ENCODE measurements at places on chromosomes 3 and 15. TPM values are rescaled to one million over a fixed set of nuclear protein-coding genes. Genes with fewer than 3 reads are reported as not detected.

DNA sequence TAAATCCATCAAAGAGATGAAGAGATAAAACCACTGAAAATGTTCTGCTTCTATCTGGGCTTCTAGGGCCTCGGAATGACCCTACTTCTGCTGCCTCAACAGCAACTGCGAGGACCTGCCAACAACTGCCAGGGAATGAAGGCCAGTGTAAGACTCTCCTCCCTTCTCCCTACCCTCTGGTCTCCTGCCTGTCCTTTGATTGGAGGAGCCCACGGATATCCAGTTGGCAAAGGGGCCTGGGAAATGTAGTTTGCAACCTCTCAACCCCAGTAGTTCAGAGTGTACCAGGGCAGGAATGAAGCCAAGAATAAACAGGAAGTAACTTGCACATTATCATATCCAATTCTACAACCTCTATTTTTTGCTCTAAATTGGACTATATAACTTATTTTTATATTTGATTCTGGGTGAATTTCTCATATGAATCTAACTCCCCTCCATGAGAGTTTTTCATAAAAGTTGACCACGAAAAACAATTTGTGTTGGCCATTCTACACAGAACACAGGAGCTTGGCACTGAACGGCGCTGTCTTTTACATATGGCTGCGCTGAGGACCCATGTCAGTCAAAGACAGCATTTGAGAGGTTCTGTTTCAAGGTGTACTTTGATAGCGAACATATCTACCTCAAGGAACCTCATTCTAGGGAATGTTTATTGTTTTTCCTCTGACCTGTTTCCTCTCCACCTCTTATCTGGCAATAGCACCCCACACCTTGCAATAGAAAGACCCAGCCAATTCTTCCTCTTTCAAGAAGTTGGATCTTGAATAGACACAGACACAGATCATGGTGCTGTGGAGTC is 91.1 kb upstream of the RNF7 start:
- peak; percentile 40 for DNase-seq
- no peaks in the 10 kb centered on the region for H3K4me1 ChIP-seq
- no peaks in the 10 kb centered on the region for H3K27me3 ChIP-seq
- H3K27ac ChIP-seq: no peak overlapping the region

GRCh38 chr3:171054921-171055320 is 28.4 kb upstream of the SLC2A2 start:
- H3K4me3 ChIP-seq: peak overlapping the region; percentile 26
- peaks cover 43% of the 10 kb centered on the region for H3K4me1 ChIP-seq
- no peaks in the 10 kb centered on the region for H3K27me3 ChIP-seq
- no peaks in the 10 kb centered on the region for H3K36me3 ChIP-seq

DNA sequence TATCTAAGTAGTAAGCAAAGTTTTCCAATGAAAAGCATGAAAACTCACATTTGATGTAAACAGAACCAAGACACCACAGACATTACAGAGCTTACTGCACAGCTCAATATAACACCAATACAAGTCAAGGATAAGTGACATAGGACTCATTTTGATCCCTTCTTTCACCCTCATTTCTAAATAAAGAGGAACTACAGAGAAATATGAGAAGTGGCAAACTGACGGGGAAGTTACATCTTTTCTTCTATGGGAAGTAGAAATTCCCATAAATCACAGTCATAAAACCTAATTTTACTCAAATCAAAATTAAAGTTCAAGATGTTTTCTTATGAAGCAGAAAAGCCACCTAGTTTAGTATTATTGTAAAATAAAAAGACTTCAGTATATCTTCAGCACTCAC is 3.8 kb downstream of the ATG3 start:
- no peak for DNase-seq
- H3K4me1 ChIP-seq: peaks cover 18% of the 10 kb centered on the region
- no peaks in the 10 kb centered on the region for H3K27me3 ChIP-seq

DNA sequence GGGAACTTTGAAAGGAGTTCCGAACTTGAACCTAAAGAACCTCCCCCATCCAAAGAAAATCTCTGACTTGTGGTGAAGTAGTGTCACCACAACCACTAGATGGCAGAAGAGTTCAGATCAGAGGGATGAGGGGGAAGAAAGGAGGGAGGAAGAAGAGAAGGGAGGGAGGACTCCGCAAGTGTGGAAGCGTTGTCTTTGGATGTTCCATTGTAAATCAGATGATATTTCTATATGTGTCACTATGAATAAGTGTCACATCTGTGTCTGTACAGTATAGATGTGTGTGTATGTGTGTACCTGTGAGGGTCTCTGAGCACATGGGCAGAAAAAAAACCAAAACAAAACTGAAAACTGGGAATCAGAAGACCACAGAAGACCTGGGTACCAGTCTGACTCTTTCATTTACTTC is 16.9 kb downstream of the SLC24A1 start:
- 0 out of 2 replicates have a peak, but pooled peaks cover 6% of the 10 kb centered on the region for H3K4me1 ChIP-seq
- DNase-seq: peak; percentile 19
- H3K4me3 ChIP-seq: no peak overlapping the region
- H3K36me3 ChIP-seq: no peaks in the 10 kb centered on the region
- no peak overlapping the region for H3K27ac ChIP-seq
- H3K27me3 ChIP-seq: no peaks in the 10 kb centered on the region

GRCh38 chr3:129614927-129615363 is 8.5 kb upstream of the PLXND1 start:
- no peaks in the 10 kb centered on the region for H3K36me3 ChIP-seq
- no peak overlapping the region for H3K27ac ChIP-seq
- no peaks in the 10 kb centered on the region for H3K27me3 ChIP-seq
- no peaks in the 10 kb centered on the region for H3K4me1 ChIP-seq
- DNase-seq: no peak

DNA sequence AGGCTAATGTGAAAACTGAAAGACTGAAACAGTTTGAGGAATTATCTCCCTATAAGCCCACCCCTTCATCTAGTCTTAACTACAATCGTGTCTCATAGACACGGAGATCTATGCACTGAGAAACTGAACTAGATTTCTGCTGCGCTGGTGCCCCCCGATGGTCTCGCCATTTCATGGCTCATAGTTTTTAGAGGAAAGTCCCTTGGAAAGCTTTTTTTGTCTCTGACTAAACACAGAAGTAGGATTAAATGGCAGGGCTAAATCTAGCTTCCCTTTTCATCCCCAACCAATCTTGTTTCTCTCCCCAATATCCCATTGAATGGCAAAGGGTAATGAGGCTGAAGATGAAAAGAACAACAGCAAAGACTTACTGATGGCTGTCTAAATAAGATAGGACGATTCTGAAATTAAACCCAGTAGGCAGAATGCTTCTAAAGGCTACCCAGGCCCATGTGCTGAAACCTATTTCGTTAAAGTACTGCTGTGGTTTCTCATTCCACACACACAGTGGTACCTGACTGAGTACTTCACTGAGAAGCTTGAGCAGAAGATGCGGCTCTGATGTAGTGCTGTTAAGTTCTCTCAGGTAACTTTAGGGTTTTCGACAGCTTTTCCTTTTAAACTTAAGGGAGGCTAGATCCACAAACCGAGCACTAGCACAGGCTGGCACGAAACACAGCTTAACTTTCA is 142.7 kb downstream of the GADL1 start:
- no peak overlapping the region for H3K27ac ChIP-seq
- H3K4me1 ChIP-seq: peaks cover 8% of the 10 kb centered on the region
- H3K27me3 ChIP-seq: no peaks in the 10 kb centered on the region
- no peak overlapping the region for H3K4me3 ChIP-seq
- H3K36me3 ChIP-seq: no peaks in the 10 kb centered on the region

DNA sequence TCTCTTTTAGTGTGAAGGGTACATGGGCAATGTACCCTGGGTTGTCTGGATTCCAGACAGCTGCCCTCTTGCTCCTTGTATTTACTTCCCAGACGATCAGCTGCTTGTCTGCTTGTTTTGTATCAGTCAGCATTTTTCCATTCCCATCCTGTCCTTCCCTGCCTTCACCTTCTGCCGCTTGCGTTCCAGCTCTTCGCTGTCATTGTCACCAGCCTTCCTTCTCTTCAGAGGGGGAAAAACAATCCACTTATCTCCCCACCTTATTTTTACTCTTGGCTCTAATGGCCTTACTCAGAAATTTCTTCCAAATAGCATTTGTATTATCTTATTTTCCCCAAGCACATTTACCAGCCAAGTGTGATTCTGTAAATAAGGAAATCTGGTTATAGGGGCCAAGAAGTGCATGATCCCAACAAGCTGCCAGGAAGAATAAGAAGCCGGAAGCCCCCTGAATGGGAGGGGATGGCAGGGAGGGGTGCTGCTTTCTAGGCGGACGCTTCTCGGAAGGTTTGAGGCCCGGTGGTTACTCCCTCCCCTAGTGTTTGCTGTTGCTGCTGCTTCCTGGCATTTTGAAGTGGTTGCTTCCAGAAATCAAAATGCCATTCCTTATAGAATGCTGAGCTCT is 497.6 kb downstream of the NTRK3 start:
- no peaks in the 10 kb centered on the region for H3K4me1 ChIP-seq
- H3K36me3 ChIP-seq: no peaks in the 10 kb centered on the region
- H3K4me3 ChIP-seq: no peak overlapping the region
- no peak for DNase-seq
- no peaks in the 10 kb centered on the region for H3K27me3 ChIP-seq

DNA sequence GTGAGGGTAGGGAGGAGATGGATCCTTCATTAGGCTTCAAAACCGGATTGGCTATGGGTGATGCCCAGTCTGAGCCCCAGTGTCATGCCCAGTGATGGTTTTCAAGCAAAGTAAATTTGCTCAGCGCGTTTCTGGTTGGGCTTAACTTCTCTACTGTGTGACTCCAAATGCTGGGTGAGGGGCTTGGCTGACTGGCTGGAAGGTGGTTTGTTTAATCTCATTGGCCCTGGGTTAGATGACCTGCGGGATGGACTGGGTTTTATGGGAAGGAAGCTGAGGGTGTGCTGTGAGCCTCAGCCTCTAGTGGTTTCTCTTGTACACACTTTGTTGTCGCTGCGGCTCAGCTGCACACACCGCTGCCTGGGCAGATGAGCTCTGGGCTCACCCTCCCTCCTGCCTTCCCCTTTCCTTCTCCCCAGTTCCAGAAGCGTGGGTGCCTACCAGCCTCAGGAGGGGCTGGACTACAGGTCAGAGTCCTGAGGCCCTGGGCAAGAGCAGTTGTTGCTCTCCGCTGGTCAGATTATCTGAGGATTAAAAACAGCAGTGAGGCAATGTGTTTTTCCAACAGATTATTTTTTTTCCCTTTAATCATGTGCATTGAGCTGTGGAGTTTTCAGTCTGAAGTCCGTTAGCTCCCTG is 18.6 kb downstream of the PDIA5 start:
- no peak for DNase-seq
- H3K4me1 ChIP-seq: no peaks in the 10 kb centered on the region
- no peak overlapping the region for H3K4me3 ChIP-seq

DNA sequence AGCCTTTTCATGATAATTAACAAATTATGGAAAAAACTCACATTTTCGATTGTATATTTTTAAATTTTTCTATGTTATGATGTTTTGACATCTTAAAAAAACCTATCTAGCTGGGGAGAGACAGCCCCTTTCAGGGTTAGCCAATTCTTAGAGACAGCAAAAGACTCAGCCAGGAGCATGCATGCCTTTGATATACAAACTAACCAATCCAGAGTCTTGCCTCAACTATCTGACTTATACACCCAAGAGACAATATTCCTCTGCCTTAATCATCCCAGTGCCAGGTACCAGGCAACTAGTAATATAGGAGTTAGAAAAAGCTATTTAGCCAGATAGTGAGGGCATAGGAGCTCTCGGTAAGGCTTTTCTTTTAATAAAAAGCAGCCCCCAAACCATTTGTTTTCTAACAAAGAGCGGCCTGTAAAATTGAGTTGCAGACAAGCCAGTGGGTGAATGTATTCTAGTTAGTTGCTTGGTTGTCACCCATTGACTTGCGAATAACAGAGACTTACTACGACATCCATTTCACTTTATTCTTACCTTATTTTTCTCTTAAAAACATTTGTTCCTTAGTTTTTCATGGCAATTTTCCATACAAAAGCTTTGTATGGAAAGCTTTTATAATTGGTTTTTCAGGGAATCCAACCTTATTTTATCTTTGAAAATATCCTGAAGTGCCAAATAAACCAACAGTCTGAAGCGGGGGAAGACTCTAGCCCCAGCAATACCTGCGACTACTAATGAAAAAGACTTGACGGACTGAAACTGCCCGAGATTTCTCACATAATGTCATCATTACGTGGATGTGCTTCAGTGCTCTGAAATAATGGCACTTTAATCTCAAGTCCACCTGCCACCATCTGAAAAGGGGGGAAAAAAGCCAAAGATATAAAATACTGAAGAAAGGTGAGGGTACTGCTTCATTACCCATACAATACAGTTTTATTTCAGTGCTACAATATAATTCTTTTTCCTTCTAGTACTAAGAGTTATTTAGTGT is 64.6 kb upstream of the ATP2C1 start:
- H3K4me3 ChIP-seq: no peak overlapping the region
- DNase-seq: no peak
- no peaks in the 10 kb centered on the region for H3K36me3 ChIP-seq
- no peaks in the 10 kb centered on the region for H3K27me3 ChIP-seq

DNA sequence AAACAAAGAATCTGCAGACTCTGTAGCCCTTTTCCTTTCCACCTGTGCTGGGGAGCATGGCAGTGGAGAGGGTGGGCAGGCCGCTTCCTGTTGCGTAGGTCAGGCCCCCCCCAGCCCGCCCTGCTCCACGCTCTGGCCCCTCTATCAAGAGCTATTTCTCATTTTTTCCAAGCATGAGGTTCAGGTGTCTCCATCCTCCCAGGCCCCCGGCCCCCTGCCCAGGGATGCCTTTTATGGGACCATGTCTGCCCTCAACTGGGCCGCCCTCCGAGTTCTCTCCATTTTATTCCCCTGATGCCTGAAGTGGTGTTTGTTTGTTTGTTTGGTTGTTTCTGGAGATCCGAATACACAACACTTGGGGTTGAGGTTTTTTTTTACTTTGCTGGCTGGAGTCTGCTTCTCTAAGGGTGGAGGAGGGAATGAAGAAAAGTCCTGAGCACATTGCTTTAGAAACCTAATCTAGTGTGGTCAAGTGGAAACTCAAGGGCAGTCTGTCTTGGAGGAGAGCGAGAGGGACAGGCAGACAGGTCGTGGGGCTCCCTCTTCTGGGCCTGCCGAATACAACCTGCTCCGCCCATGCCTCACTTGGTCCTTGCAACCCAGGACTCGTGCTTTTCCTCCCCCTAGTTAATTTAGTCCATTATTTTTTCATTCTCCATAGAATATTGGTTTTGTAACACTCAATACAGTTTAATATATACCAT is 176.5 kb upstream of the LYSMD4 start:
- no peaks in the 10 kb centered on the region for H3K36me3 ChIP-seq
- no peak overlapping the region for H3K27ac ChIP-seq
- no peak for DNase-seq

The DUT gene
- total RNA-seq: 169 TPM

The PRSS50 gene
- 0.50 TPM for total RNA-seq

The DPPA4 gene
- not detected for total RNA-seq

The CCR8 gene
- total RNA-seq: not detected

The CASR gene
- total RNA-seq: not detected

Measured in PC-9 (cell line).